Lung microvascular endothelial cell (primary cell): ENCODE measurements at places on chromosomes 6 and 20.

GRCh38 chr20:23315099-23315498, 35.5 kb upstream of the NXT1 start:
- DNase-seq: no peak

DNA sequence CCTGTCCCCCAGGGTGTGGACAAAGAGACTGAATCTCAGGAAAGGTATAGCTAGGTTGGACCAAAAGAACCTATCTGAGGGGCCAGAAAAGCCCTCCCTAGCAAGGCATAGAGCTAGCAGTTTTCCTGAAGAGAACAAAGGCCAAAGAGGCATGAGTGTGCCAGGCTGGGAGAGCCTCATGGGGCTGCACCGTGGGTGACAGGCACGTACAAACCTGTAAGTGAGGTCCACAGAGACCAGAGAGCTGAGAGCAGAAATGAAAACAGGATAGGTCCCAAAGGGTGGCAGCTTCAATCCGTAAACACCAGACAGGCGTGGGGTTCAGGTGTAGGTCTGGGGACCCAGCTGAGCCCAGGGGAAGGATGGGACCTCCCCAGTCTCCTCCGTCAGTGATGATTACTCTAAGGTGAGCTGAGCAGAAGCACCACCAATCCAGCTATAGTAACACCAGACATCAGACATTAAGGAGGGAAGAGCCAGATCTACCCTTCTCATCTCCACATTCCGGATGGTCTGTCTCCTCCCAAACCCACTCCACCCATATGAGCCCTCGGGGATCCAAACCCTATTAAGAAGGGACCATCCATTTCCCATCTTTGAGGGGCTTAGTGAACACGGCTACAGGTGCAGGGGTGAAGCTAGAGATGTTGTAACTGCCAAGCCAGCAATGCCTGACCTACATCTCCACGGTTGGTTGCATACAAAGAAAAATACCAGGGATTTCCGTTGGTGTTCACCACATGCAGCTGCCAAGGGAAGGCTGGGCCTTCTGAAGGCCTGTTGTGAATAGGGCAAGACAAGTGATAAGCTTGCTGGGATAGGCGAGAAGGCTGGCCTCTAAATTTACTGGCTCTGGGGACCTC, 38.3 kb downstream of the BCL2L1 start:
- DNase-seq: no peak

DNA sequence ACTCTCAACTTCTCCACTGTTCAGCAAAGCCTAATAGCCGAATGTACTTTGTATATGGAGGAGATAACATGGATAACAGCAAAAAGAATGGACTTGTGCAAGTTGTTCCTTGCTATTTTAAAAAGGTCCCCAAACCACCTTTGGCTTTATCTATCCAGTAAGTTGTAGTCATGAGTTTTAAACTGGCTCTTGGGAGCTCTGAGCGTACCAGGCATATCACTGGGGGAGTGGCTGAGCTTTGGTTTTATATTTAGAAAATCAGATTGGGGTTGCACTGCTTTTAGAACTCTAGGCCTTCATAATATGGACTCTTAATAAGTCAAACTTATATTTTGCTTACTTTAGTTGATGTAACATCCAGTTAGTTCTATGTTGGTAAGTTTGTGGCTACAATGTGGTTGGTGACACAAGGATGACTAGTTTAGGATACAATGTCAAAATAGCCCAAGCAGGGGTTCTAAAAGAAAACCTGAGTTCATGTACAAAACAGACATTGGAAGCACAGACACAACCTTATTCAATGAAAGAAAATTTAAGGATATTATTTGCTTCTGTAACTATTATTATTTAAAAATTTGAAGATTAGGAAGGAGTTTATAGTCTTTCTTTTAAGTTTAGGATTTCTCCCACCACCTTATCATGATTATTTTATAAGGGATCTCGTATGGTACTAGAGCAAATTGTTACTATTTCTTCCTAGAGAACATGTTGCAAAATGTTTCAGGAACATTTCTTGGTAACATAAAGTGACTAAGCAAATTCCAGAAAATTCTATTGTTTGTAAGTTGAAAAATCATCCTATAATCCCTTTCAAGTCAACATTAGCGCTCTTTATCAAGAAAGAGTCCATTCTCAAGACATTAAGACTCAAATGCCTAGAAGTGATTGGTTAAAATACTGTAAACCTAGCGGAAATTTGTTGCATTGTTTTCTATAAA, 165.8 kb upstream of the SUPT3H start:
- DNase-seq: no peak

- DNase-seq: no peak
Measured at GRCh38 chr6:3701631-3702030, 49.9 kb downstream of the PXDC1 start.

DNA sequence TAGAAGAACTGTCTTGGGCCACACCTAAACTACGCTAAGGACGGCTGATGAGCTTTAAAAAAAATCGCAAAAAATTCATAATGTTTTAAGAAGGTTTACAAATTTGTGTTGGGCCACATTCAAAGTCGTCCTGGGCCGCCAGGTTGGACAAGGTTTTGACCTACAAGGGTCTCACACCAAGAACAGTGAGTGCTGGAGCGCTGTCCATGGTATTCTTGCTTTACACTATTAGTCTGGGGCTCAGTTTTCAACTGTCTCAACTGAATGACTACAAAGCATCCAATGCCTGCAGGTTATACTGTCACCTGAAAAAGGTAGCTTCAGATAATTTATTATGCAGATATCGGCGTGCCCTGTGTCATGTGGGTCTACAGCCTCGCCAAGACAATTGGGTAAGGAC, 3.7 kb upstream of the FAXC start:
- no peak for DNase-seq

DNA sequence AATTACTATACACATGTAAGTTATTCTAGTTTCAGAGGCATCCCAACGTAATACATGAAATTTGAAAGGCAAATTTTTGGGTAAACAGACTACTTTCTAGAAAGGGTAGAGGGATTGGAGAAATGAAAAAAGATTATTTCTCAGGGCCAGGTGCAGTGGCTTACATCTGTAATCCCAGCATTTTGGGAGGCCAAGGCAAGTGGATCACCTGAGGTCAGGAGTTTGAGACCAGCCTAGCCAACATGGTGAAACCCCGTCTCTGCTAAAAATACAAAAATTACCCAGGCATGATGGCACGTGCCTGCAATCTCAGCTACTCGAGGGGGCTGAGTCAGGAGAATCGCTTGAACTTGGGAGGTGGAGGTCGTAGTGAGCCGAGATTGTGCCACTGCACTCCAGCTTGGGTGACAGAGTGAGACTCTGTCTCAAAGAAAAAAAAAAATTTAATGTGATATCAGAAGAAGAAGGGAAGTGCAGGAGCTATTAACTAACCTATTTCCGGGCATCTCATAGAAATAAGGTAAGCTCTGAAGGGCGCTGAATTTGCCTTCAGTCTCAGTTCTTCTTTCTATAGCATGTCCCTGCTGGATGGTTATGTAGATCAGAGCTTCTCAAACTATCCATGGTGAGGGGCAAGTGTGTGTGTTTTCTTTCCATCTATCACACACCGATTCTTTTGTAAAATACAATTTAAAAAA, 100.3 kb upstream of the MTHFD1L start:
- no peak for DNase-seq

GRCh38 chr20:6014017-6014416, 39.8 kb downstream of the LRRN4 start:
- DNase-seq: no peak

GRCh38 chr6:8707956-8708772, 272.8 kb upstream of the SLC35B3 start:
- peak; percentile 16 for DNase-seq

- no peak for DNase-seq
Measured at GRCh38 chr6:131065112-131065823, 2.2 kb upstream of the EPB41L2 start.

GRCh38 chr6:20279608-20280287, 67.5 kb upstream of the MBOAT1 start:
- no peak for DNase-seq

DNA sequence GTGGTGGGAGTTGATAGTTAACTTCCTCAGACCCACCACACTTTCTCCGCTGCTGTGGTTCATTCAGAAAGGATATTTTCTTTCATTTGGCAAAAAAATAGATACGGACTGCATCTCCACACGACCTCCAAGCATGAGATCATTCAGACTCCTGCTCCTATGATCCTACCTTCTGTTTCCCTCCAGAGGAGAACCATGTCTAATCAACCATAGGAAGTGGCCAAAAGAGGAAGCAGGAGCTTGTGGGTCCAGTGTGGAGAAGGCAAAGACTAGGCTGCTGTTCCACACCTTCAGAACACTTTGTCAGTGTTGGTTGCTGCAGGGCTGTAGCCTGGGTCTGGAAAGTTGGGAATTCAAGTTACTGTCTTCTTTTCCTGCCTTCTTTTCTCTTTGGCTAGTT, 10.6 kb upstream of the KIF13A start:
- DNase-seq: no peak

- no peak for DNase-seq
Measured at GRCh38 chr6:39209911-39210310, 19.4 kb downstream of the KCNK5 start.

GRCh38 chr6:3147914-3148757, 9.2 kb downstream of the TUBB2A start:
- no peak for DNase-seq

DNA sequence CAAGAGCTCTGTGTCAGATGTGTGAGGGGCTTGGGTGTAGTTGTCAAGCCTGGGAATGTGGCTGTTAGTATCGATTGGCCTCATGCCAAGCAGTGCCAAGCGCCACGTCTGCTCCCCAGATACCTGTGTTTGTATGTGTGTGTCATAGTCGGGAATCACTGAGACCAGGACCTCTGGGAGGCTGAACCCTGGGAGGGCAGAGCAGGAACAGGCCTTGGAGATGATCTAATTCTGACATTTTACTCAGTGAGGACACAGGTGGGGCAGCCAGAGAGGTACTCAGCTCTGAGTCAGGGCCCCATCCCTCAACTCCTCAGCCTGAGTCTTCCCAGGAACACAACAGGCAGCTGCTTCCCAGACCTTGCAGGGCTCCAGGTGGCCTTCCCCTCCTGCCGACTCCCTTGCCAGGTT, 51.2 kb upstream of the FANCE start:
- no peak for DNase-seq

GRCh38 chr6:136475686-136476085, 74.5 kb downstream of the MAP7 start:
- DNase-seq: no peak

GRCh38 chr20:58102261-58102660, 126.2 kb downstream of the ANKRD60 start:
- DNase-seq: no peak

DNA sequence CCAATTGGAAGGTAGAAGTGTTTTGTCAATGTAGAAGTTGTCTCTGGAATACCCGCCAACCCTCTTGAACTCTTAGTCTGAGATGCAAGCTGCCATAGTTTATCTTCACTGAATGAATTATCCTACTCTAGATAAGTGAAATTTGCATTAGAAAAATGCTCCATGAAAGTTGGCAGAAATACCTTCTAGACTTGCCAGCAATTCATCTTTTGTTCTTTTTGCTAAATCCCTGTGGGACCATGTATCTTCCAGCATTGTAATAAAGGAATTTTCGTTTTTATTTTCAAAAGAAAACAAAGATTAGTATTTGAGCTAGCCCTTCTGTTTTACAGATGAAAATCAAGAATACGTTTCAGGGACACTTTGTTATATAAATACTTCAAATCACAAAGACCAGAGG, 244.2 kb downstream of the CBLN4 start:
- DNase-seq: no peak

DNA sequence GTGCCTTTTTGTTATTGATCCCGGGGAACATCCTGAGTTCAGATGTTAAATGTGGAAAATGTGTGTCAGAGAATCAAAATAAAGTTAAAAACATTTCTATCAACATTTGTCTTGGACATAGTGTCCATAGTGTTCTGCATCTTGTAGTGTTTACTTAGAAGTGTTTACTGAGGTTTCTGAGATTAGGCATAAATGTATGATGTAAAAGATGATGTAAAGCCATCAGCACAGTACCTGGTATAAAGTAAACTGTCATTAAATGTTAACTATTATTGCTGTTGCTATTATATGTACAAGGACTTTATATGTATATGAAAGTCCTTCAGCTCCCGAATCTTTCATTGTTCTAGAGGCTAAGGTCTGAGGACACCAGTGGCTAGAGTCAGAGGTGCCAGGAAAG, 28.2 kb upstream of the VEGFA start:
- DNase-seq: no peak

GRCh38 chr20:54062812-54063280, 7.5 kb downstream of the BCAS1 start:
- DNase-seq: peak; percentile 50

DNA sequence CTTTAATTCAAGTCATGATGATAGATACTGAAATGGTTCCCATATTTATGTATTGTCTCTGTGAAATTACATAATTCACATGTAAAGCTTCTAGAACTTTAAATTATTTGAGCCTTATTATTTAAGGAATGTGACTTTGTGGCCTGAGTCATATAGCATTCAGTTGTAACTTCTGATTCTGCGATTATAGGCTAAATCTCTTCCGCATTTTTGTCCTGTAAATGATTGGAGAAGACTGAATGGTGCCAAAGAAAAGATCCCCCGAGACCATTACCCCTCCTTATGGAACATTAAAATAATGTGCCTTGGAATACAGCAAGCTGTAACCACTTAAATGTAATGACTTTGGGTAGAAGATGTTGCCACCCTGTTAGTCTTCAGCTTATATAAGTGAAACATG, 63.3 kb upstream of the MAP7 start:
- no peak for DNase-seq

- no peak for DNase-seq
Measured at GRCh38 chr6:69456086-69456485, 340.7 kb downstream of the LMBRD1 start.

- peak; percentile 33 for DNase-seq
Measured at GRCh38 chr6:3419624-3420272, 37.1 kb downstream of the SLC22A23 start.

- no peak for DNase-seq
Measured at GRCh38 chr6:73382462-73383113, 12.0 kb upstream of the DDX43 start.

- DNase-seq: no peak
Measured at GRCh38 chr6:117512056-117512828, 29.8 kb downstream of the DCBLD1 start.

DNA sequence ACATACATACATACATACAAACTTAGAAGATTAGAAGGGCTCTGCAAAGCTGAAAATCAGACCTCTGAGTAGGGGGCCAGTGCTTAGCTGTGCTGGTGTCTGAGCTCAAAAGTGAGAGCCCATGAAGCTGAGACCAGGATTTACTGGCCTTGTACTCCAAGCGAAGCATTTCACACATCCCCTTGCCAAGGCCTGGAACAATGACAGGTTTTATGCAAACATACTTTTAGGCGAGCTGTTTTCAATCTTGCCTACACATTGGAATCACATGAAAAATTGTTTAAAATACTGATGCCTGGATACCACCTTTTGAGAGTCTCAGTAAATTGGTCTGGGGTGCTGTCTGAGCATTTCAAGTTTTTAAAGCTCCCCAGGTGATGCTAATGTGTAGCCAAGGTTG, 80.9 kb upstream of the SRSF6 start:
- no peak for DNase-seq

GRCh38 chr6:84508981-84509380, 255.4 kb downstream of the TBX18 start:
- DNase-seq: no peak

DNA sequence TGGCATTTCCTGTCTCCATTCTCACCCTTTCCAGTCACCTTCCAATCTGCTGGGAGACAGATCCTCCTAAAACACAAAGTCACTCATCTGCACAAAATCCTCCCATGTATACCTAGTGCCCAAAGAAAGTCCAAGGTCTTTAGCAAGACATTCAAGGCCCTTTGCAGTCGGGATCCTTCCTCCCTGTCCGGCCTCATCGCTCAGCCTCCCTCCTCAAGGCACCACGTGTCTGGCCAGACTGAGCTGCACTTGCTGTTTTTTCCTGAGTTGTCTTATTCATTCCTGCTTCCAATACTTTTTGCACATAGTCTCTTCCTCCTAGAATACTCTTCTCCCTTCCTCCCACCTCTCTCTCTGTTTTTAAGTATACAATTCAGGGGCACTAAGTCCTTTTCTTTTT, 1.4 kb downstream of the TRIM15 start:
- no peak for DNase-seq
